ENCODE measurements at places on chromosomes 11 and 22.

DNA sequence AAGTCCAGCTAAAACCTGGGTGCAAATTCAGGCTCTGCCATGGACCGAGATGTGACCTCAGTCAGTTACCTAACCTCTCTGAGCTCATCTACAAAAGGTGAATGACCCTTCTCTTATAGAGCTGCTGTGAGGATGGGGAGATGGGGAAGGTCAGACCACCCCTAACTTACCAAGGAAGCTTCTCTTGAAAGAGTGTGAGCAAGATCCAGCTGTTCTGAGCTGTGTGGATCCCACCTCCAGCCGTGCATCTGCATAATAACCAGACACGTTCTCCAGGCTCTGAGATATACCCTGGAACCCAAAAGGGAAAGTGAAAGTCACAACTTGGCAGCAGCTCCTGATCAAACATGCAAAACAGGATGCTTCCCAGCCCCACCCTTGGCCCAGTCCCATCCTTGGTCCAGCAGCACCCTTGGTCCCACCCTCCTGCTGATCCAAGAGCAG, at the start of gene APOL3:
Gene APOL3, minus strand, starts transcription at position 257 of the 444 bp plus-strand sequence. CDS start 11,700 bp downstream, outside the sequence.
- no peak for DNase-seq

DNA sequence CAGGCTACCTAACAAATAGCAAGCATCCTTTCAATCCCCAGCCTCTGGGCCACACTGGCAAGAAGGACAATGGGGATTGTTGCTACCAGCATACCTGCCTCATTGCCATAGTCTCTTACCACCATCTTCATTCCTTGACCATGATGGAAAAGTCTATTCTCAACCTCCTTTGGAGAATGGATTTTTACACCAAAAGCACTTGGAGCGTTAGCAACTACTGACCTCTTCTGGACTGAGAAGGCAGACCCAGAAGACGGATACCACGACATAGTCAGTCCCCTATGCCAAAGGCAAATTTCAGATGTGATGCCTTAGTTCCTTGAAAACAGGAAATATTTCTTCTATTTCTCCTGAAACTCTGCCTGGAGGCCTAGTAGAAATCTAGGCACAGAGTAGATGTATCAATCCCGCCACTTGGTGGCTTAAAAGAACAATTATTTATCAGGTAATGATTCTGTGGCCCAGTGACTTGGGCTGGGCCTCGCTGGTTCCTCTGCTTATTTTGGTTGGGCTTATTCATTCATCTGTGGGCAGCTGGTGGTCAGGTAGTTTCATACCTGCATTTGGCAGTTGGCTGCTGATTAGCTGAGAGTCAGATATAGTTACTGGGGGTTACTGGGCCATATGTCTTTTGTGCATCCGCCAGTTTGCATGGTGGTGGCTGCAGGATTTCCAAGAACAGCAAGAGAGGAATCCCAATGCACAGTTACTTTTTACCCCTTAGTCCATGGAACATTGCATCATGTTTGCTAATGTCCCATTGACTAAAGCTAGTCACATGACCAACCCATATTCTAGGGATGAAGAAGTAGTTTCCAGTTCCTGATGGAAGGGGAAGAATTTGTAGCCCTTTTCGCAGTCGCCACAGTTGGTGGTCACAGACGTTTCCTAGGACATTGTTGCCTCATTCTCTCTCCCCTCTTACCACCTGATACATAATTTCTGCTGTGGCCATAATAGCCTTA, 75.2 kb downstream of the DHCR7 start:
- DNase-seq, result no peak

DNA sequence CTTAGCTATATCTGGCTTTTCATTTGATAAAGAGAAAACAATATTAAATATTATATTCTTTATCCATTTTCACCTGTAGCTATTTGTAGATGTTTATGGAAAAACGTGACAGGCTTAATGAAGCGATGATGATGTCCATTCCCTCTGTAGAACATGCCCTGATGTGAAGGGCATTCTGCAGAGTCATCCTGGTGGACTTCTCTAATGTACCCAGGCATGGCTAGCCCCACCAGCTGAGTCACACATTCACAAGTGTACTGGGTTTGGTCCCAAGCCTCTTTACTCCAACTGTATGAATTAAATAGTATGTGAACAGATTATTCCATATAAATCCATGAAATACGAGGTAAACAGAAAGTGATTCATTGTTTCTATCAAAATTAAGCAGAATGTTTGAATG, 139.3 kb downstream of the CADM1 start:
- no peak for DNase-seq

DNA sequence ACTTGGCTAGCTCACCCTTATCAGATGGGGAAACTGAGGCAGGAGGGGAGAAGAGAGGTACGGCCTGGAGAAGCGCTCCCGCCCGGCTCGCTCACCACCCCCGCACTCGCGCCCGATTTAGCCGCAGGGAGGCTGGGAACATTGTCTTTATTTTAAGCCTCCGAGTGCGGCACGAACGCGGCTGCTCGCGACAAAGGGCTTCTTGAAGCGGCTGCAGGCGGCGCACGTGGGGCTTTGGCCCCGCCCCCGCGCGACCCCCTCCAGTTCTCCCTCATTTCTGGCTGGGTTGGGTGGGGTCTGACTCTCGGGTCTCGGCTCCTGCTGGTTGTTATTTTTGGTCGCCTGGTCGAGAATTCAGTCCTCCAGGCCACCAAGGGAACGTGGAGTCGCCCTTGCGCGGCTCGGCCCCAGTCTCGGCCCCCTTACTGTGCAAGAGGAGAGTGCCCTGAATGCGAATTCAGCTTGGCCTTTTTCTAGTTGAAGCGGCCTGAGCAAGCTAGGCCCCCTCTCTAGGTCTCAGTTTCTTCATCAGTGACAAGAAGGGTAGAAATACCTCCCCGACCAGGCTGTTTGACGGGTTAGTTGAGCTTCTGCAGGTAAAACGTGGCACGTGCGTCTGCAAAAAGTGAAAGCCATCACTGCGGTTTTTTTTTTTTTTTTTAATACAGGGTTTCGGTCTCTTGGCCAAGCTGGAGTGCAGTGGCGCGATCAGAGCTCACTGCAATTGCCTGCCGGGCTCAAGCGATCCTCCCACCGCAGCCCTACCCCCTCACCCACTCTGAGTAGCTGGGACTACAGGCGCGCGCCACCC, 2.6 kb upstream of the CHRM1 start:
- DNase-seq, result no peak

DNA sequence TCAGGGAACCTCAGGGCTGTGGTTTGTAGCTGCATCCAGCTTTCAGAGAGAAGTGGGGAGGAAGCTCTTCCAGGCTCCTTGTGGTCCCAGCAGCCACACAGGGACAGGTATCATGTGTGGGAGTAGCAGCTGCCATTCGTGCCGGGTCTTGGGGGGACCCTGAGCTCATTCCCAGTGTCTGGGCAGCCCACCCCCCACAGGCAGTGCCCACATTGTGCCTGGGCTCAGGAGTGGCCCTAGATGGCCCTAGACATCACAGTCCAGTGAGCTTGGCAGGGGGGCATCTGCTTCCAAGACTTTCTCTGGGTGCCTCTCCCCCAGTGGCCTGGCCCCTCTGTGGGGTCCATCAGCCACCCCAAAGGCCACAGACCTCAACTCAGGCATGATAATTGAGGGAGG, 619.7 kb downstream of the BRD1 start:
- no peak for DNase-seq

DNA sequence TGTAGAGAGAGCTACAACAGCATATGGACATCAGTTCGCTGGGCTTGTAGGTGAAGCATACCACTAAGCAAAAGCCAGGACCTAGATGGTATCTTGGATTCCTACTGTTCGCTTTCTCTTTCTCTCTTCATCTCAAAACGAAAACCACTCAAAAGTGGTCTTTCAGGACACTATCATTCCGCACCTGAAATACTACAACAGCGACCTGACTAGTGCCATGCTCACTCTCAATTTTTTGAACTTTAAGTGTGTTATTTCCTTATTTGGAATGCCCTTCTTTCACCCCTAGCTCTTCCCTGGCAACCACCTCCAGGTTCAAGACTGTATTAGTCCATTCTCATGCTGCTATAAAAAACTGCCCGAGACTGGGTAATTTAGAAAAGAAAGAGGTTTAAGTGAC, 59.2 kb downstream of the CCDC83 start:
- DNase-seq, result no peak

- no peak for DNase-seq
Observed at GRCh38 chr22:17897858-17898257, 123.6 kb upstream of the BID start.

DNA sequence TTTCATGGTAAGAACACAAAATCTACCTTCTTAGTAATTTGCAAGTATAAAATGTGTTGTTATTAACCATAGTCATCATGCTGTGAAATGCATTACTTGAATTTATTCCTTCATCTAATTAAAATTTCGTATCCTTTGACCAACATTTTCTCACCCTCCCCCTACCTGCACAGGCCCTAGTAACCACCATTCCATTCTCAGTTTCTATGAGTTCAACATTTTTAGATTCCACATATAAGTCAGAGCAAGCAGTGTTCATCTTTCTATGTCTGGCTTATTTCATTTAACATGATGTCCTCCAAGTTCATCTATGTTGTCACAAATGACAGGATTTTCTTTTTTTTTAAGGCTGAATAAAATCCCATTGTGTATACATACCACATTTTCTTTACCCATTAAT, 43.5 kb upstream of the CCDC179 start:
- DNase-seq, result no peak

DNA sequence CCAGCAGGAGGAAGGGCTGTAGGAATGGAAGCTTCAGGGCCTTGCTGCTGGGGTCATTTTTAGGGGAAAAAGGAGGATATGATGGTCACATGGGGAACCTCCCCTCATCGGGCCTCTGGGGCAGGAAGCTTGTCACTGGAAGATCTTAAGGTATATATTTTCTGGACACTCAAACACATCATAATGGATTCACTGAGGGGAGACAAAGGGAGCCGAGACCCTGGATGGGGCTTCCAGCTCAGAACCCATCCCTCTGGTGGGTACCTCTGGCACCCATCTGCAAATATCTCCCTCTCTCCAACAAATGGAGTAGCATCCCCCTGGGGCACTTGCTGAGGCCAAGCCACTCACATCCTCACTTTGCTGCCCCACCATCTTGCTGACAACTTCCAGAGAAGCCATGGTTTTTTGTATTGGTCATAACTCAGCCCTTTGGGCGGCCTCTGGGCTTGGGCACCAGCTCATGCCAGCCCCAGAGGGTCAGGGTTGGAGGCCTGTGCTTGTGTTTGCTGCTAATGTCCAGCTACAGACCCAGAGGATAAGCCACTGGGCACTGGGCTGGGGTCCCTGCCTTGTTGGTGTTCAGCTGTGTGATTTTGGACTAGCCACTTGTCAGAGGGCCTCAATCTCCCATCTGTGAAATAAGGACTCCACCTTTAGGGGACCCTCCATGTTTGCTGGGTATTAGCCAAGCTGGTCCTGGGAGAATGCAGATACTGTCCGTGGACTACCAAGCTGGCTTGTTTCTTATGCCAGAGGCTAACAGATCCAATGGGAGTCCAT, 14.1 kb downstream of the IL10RA start:
- no peak for DNase-seq

GRCh38 chr22:39928536-39929520, 27.9 kb downstream of the GRAP2 start:
- no peak for DNase-seq

DNA sequence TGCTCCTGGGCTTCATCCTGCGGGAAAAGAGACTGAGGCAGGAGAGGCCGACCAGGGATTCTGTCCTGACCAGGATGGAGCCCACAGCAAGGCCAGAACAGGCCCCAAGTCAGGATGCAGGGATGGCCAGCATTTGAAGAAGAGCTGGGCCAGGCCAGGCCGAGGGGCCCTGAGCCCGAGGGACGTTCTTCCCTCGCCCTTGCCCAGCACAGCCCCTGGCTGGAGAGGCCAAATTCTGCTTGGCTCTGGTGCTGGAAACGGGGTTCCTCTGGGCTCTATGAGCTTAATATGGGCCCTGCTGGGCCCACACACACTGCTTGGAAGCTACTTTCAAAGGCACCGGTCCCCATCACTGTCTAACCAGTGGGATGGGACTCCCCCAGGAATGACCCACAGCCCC, 7.6 kb downstream of the APOBEC3G start:
- DNase-seq, result no peak

- DNase-seq, result no peak
Observed at GRCh38 chr11:10600570-10601248, 32.2 kb upstream of the LYVE1 start.

GRCh38 chr22:30279046-30279788, 10.1 kb downstream of the CASTOR1 start:
- DNase-seq, result no peak

DNA sequence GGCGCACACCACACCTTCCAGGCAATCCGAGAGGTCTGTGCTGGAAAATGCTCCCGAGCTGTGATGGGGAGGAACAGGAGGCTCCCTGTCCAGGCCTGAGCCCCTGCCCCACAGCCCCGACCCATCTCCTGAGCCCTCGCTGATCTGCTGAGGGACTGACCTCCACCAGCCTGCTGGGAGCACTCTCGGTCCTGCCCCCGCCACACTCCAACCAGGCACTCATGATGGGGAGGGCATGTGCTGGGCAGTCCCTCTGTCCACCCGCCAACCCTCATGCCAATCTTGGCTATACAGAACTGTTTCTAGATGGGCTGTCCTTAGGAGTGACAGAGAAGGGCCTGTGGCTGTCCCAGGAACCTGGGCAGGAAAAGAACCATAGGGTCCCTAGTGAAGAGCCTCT, 70.8 kb downstream of the TRMU start:
- DNase-seq, result no peak

GRCh38 chr22:30188911-30189310, 57.6 kb downstream of the LIF start:
- DNase-seq, result no peak

DNA sequence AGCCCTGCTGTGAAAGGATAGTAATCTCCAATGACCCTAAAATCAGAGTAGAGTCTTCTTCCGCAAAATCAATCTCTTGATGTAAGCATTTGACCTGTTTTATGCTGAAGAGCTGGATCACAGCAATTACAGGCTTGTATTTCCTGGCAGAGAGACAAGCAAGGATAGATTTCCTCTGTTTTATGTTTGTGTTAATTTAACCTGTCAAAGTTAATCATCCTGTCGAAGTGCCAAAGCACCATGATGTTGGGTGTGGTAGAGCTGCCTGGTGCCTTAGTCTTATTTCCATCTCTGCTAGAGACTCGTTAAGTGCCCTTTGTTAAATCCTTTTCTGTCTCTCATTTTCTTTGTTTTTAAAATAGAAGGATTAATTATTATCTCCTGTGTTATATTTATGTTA, 248.1 kb downstream of the CNTN5 start:
- DNase-seq, result peak; percentile 91

- no peak for DNase-seq
Observed at GRCh38 chr11:64559351-64560138, 31.5 kb upstream of the SLC22A12 start.

DNA sequence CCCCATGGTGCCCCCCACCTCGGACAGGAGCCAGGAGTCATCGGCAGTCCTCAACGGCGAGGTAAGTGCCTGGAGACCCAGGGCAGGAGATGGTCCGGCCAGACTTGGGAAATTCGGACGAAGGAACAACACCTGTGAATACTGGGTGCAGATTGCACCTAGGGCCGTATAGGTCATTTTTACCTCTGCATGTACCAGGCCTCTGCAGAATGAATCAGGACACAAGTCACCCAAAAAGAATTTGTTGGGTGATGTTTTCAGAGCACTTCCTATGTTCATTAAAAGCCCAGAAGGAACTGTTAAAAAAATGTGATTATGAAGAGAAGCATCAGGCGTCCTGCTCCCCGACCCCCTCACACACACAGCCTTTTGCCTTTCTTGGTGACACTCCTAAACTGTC, 93.9 kb downstream of the C11orf91 start:
- no peak for DNase-seq
